ENCODE measurements at places on chromosomes 2 and 18. TPM values are rescaled to one million over a fixed set of nuclear protein-coding genes. Genes with fewer than 3 reads are reported as not detected.

DNA sequence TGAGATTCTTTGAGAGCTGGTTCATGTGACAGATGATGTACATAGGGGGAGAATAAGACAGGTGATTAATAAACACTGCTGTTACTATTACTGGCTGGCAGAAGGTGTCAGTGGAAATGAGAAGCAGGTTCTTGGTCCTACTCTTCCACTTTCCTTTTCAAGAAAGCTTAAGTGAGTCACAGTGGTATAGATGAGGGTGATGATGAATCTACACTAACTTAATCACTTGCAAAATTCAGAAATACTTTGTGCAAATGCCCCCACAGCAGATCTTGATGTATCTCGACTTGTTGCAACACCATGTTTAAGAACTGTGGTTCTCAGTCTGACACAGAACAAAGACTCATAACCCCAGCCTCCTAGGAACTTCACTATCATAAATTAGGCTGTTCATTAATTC, 35.9 kb upstream of the MGAT5 start:
- DNase-seq: no peak

DNA sequence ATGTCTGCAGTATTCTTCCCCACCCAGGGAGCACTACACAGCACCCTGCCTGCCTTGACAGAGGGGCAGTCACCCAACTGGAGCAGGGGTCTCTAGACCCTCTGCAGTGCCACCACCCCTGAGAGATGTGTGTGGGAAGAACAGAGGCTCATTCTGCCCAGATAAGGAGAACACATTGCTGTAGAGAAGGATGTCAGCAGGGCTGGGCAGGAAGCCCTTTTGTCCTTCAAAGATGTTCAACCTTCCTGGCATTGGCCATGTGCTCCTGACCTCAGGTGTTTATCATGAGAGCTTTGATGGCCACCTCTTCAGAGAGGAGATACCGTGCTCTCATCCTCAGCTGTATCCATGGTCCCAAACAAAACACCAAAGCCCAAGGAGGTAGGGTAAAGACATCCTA, 4.6 kb upstream of the TEX51 start:
- DNase-seq: no peak

- no peak for DNase-seq
These were observed 141.7 kb upstream of the CCDC68 start for GRCh38 chr18:55100817-55101457.

- no peak for DNase-seq
These were observed 41.0 kb downstream of the NFATC1 start for GRCh38 chr18:79436556-79437275.

DNA sequence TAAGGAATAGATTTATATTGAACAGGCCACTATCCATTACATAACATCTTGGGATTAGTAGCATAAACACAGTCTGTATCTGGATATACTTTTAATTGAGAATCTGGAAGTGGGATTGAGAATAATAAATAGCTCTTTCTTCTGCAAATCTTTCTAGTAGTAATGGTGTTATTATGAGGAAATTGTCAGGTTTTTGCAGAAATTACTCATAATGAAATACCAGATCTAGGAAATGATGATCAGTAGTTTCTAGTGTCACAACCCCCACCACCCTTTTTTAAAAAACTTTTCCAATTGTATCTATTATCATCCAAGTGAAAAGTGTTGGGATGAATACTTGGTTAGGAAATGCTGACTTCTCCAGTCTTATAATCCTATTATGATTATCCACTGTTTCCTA, 18.7 kb downstream of the NBEAL1 start:
- DNase-seq: no peak

CYRIA gene
- total RNA-seq: 28.2 TPM

Measured in cerebellum (tissue), 4 donors.